GM12891 (cell line): ENCODE measurements at places on chromosomes 12 and 14.

DNA sequence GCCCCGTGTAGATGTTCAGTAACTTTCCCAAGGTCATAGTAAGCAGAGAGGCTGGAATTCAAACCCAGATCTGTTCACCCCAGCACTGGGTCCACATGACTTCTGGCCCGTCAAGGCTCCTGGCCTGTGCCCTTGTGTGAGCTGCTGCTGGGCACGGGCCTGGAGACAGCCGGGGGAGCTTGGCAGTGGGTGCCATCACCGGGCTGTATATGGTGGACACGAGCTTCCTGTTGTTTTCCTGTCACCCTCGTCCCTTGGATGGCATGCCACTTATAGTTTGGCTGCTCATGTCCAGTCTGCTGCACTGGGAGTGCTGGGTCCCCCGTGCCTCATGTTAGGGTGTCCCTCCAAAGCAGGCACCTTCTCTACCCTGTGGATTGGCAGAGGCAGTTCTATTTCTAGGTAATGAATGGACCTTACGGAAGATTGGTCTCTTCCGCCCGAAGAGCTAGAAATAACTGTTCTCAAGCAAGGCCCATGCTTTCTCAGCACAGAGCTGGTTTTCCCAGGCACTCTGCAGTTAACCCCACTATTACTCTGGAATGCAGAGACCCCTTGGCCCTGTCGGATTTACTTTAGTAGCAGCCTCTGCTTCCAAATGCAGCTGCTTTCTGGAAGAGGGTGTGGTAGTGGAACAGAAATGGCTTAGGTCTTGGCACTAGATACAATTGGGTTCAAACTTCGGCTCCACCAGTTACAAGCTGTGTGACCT lies 44.3 kb downstream of the ELK3 start:
- DNase-seq = no peak

DNA sequence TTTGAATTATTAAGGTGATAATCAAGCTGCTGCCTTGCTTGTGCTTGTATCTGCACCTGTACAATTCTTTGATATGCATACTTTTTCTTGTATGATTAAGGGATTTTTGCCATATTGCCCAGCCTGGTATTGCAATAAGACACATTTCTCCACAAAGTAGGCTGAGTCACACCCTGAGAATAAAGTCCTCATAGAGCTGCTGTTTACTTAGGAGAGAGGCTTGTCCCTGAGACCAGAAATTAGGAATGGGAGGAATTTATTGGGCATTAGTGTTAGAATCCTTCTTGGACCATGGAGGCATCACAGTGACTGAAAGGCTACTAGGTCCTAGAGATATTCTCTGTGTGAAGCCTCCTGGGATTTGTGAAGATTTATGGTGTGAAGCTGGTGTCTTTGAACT lies 506.8 kb upstream of the FBXO33 start:
- no peak for DNase-seq

DNA sequence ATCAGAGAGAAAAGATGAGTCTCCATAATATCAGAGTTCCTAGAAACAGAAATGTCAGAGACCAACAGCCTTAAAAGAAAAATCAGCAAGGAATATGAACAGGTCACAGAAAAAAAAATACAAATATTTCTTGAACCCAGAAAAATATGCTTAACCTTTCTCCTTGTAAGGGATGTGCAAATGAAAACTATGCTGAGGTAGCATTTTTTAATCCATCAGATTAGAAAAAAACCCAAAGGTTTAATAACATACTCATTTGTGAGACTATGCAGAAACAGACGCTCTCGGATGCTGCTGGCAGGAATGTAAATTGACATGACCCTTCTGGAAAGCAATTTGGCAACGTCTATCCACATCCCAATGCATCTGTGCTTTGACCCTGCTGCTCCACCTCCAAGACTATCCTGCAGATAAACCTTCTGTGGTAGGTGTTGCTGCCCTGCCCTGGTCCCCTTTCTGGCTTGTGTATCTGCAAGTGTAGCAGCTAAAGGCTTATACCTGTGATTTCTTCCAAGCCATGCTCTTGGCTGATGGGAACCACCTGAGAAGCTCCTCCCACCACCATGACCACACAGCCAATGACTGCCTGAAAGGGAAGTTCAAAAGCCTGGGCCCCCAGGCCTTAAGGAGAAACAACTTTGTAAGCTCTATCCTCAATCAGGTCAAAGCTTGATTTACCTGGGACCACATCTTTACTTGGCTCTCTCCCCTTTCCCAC lies 49.4 kb downstream of the LTBP2 start:
- DNase-seq = no peak

DNA sequence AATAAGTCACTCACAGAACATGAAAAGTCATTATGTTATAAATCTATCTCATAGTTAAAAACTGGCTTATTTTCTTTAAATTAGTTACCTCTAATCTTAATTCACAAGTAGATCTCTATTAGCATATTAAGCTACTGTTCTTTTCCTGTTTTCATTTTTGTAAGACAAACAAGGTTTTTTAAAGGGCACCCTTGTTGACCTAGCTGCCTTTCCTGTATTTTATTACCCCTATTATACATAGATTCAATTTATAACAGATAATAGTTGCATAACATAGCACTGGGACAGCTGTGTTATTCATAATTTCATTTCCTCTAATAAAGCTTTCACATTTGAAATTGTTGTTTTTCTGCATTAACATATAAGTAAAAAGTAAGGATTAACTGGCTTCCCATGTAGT lies 1500.7 kb upstream of the FLRT2 start:
- no peak for DNase-seq

GRCh38 chr12:51028813-51029150 lies 2.6 kb upstream of the SLC11A2 start:
- DNase-seq = no peak

DNA sequence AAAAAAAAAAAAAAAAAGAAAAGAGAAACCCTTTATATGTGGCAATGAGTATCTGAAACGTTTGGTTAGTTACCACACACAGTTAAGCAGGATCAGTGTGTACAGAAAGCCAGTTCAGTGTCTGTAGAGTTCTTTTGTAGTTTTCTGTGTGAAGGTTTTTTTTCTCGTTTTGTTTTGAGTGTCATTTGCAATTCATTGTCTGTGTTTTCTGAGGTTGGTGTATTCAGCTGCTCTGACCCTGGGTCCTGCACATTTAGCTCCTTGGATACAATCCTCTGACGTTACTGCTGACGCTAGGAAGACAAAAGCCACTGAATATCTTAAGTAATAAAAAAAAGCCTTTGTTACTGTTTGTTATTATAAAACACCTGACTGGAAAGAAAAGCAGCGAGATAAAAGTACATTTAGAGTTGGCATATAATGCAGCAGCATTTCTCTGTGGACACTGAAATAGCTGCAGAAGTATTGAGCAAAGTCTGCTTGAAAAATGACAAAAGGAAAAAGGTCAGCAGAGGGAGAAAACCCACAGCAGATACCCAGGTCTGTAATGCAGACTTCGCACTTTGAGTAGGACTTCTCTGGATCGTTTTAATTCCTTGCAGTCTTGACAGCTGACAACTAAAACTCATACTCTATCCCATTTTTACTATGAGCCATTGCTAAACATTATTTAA lies 89.0 kb downstream of the POLR3B start:
- no peak for DNase-seq

DNA sequence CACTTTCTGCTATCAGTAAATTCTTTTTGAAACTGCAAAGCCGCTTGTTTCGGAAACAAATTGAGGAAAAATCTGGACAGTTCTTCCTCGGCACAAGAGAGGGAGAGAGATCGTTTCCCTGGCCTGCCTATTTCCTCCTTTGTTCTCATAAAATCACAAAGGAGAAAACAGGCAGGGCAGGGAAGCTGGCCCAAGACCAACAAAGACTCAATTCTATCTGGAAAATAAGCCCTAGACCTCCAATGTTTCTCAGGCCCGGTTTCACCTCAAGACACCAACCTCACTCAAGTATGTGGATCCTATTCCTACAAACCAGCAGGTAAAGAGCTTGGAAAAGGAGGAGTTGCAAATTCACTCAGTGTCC lies 19.5 kb downstream of the DICER1 start:
- DNase-seq = no peak

GRCh38 chr12:93144109-93144508 lies 215.0 kb upstream of the EEA1 start:
- DNase-seq = no peak

DNA sequence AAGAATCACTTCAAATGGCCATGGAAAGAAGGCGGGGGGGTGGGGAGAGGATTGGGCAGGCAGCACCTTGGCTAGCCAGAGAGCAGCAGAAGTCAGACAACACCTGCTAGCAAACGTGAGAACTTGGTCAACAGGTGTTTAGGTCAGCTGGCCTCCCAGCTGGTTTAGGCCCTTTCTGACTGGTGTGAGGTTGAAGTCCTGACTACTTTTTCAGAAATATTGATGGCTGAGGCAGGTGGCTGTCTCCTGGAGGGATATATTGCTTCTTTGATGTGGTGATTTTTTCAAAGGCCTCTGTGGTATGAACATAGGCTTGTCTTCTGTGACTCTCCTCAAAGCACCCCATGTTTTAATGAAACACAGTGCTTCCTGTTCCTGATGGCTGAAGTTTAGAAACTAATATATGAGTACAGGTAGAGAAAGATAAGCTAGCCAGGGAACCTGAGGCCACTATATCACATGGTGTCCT lies 238.2 kb upstream of the SSTR1 start:
- no peak for DNase-seq
